ENCODE measurements at places on chromosomes 4 and X.

GRCh38 chrX:53483838-53484405 lies 49.8 kb upstream of the HSD17B10 start:
- peak; percentile 26 for DNase-seq

DNA sequence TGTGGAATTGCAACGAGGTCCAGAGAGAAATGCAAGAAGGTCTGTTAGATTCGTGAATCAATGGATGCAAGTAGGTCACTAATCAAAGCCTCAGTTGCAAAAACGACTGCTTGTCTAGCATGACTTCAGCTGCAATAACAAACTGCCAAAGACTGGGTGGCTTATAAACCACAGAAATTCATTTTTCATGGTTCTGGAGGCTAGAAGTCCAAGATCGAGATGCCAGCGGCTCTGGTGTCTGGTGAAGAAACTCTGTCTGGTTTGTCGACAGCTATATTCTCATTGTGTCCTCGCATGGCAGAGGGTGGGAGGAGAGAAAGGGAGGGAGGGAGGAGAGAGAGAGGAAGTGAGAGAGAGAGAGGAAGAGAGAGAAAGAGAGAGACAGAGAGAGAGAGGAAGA lies 114.7 kb downstream of the MXRA5 start:
- peak; percentile 36 for DNase-seq

DNA sequence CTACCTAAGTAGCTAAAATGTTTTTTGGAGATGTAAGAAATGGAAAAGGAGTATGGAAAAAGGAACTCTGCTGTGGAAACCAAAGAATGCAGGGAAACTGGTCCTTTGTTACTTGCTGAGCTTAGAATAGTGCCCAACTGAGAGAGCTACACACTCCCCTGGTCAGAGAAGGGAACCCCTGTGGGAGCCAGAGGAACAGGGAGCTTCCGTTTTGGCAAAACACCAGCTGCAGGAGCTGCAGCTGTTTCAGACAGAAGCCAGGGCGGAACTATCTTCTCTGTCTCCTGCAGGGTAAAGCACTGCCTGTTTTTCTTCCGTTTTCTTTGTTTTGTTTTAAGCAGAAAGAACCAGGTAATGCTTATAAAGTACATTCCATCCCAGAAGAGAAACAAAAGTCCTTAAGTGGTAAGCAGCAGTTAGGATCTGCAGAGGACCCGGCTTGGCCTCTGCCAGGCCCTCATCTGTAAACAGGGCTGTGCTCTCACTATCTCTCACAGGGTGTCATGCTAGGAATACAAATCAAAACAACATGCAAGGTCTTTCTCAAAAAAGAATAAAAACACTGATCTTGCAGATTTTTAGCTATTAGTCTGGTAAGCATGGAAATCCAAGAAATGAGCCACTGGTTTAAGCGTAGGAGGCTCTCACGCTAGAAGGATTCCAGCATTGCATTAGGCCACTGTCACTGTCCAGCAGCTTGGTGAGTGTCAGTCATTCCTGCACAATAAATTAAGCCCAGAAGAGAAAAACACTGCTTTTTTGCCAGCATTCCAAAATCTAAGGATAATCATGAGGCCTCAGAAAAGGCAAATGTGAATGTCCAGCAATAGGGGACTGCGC lies 76.1 kb downstream of the CHST7 start:
- DNase-seq: no peak

DNA sequence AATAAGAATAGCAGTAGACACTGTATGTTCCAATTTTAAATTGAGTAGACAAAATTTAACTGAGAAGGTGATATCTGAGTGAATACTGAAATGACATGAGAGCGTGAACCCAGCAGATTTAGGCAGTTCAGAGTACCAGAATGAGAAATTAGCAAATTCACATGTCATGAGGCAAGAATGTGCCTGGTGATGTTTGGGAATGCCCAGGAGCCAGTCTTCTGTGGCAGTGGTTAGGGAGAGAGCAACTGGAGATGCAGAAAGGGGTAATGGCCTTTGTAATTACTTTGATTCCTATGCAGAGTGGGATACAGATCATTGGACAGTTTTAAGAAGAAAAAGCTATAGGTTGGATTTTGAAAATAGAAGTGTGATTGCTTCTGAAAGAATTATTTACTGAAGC lies 621.9 kb downstream of the TECRL start:
- no peak for DNase-seq

GRCh38 chr4:178599521-178599920 lies 1157.3 kb upstream of the AGA start:
- no peak for DNase-seq

- no peak for DNase-seq
Measured at GRCh38 chr4:94913316-94913715, 155.6 kb downstream of the BMPR1B start.

DNA sequence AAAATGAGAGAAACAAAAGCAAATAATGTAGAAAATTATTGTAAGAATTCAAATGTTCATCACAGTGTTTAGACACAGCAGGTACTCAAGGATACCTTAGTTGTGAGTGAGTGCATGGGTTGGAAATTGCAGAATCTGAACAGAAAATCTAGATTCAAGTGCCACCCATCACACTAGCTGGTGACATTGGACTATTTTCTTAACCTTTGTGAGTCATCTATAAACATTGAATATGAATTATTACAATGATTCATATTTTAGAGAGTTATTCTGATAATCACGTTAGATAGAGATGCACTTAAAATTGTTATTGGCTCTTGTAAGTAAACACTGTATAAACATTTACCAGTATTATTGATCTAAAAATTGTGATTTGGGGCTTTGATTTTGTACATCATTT lies 1113.1 kb downstream of the STIM2 start:
- no peak for DNase-seq

DNA sequence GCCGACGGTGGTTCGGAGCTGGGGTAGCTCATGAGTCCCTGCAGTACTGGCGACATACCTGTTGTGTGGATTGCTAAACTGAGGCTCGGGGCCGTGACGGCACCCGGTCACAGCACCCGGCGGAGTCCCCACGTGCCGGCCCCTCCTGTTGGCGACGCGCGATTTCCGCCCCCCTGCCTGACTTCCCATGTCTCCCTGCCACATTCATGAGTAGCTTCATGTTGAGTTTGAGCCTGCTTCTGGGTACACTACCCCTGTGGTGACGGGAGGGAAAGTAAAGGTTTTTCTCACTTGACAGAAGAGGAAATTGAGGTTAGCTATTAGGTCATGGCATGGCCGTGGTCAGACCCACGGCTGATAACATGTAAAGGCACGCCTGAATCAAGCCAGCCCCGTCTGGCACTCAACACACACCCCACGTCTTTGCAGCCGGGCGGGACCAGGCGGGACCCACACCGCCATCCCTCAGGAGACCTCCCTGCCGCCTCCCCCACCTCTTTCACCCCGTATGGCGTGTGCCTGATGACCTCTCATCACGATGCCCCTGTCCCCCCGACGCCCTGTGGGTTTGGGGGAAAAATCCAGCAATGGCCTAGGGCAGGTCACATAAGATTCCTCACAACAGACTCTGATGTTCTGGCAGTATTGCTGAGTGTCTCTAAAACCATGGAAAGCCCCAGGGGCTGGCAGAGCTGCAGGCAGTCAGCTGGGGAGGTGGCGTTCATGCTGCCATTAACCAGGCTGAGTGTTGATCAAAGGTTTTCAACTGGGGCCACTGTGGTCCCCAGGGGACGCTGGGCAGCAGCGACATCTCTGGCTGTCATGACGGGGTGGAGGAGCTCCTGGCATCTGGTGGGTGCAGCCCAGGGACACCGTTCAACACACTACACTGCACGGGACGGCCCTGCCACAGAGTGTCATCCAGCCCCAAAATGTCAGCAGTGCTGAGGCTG lies 29.2 kb downstream of the P2RY8 start:
- DNase-seq: no peak
